Small intestine (tissue), 16 donors: ENCODE measurements at places on chromosomes 6 and 20. TPM values are rescaled to one million over a fixed set of nuclear protein-coding genes. Genes with fewer than 3 reads are reported as not detected.

- no peaks in the 10 kb centered on the region for H3K36me3 ChIP-seq
- H3K27ac ChIP-seq: no peak overlapping the region
- DNase-seq: no peak
Observed at GRCh38 chr6:161736326-161736725, 462.5 kb upstream of the AGPAT4 start.

GRCh38 chr6:16092990-16093389, 35.9 kb upstream of the MYLIP start:
- no peak overlapping the region for H3K4me3 ChIP-seq
- H3K27me3 ChIP-seq: no peaks in the 10 kb centered on the region
- no peaks in the 10 kb centered on the region for H3K36me3 ChIP-seq
- no peak for DNase-seq
- no peak overlapping the region for H3K27ac ChIP-seq

GRCh38 chr6:38503032-38503773, 136.5 kb downstream of the BTBD9 start:
- no peak for DNase-seq
- H3K27ac ChIP-seq: no peak overlapping the region
- no peak overlapping the region for H3K4me3 ChIP-seq
- peaks cover 4% of the 10 kb centered on the region for H3K4me1 ChIP-seq
- H3K36me3 ChIP-seq: no peaks in the 10 kb centered on the region
- H3K27me3 ChIP-seq: no peaks in the 10 kb centered on the region

GRCh38 chr6:131216246-131216645, 81.0 kb downstream of the AKAP7 start:
- no peak overlapping the region for H3K4me3 ChIP-seq
- no peaks in the 10 kb centered on the region for H3K27me3 ChIP-seq
- DNase-seq: peak; percentile 63
- peaks cover 2% of the 10 kb centered on the region for H3K36me3 ChIP-seq
- peaks cover 19% of the 10 kb centered on the region for H3K4me1 ChIP-seq
- no peak overlapping the region for H3K27ac ChIP-seq

- H3K4me3 ChIP-seq: no peak overlapping the region
- H3K36me3 ChIP-seq: no peaks in the 10 kb centered on the region
- no peak overlapping the region for H3K27ac ChIP-seq
- no peak for DNase-seq
Observed at GRCh38 chr20:48745330-48745729, 82.5 kb downstream of the PREX1 start.

DNA sequence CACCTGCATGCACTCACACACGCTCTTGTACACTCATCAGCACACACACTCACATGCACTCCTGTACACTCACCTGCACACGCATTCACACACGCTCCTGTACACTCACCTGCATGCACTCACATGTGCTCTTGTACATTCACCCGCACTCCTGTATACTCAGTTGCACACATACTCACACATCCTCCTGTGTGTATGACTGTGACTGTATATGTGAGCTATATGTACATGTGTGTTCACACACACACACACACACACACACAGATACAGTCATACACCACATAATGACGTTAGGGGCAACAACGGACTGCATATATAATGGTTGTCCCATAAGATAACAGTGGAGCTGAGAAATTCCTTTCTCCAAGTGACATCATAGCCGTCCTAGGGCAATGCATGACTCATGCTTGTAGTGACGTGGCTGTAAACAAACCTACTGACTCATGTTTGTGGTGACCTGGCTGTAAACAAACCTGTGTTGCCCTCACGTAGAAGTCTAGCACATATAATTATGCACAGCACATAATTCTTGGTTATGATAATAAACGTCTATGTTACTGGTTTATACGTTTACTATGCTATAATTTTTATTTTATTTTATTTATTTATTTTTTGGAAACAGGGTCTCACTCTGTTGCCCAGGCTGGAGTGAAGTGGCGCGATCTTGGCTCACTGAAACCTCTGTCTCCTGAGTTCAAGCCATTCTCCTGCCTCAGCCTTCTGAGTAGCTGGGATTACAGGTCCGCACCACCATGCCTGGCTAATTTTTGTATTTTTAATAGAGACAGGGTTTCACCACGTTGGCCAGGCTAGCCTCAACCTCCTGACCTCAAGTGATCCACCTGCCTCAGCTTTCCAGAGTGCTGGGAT, 22.8 kb upstream of the TAF4 start:
- no peak overlapping the region for H3K27ac ChIP-seq
- no peak overlapping the region for H3K4me3 ChIP-seq
- H3K36me3 ChIP-seq: no peaks in the 10 kb centered on the region
- no peaks in the 10 kb centered on the region for H3K27me3 ChIP-seq
- DNase-seq: peak; percentile 17

GRCh38 chr6:108116546-108117426, 42.2 kb upstream of the OSTM1 start:
- no peak for DNase-seq
- no peaks in the 10 kb centered on the region for H3K4me1 ChIP-seq
- H3K27me3 ChIP-seq: peaks cover 81% of the 10 kb centered on the region

GRCh38 chr6:87628881-87629280, 38.9 kb downstream of the ORC3 start:
- no peaks in the 10 kb centered on the region for H3K4me1 ChIP-seq
- no peaks in the 10 kb centered on the region for H3K27me3 ChIP-seq
- H3K36me3 ChIP-seq: peaks cover 17% of the 10 kb centered on the region
- no peak for DNase-seq

DNA sequence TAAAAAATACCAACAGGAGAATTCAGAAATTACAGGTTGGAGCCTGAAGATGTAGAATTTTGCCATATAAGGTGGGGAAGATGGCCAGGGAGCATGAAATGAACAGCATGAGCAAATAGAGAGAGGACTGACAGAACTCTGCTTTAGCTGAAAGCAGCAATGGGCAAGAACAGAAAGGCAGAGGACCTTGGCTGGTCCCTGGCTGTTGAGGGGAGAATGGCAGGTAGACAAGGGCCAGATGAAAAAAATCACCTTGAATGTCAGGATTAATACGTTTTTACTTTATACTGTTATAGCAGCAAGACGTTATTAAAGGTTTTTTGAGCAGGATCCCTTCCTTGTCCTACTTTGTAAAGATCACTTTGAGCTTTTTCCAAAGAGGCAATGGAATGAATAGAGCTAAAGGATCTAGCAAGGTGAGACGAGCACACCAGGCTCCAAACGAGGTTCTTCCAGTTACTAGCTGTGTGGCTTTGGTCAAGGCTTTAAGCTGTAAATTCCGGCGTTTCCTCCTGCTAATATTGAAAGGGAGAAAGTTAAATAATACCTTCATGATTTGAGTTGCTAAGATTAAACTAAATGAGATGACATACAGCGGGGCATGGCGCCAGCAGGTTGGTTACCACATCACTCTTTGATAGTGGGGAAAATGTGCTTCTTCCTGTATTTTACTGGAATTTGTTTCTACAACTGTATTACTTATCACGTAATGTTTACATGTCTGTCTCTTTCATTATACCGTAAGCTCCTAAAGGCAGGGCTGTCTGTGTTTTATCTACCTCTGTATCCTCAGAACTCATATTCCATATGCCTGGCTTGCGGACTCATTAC, 776 bp downstream of the PPIL1 start:
- H3K36me3 ChIP-seq: peaks cover 5% of the 10 kb centered on the region
- H3K4me3 ChIP-seq: peak overlapping the region; percentile 80
- H3K27ac ChIP-seq: no peak overlapping the region
- H3K27me3 ChIP-seq: no peaks in the 10 kb centered on the region
- DNase-seq: peak; percentile 30

GRCh38 chr6:168999392-168999791, 254.3 kb downstream of the THBS2 start:
- peak; percentile 3 for DNase-seq
- no peaks in the 10 kb centered on the region for H3K27me3 ChIP-seq
- no peaks in the 10 kb centered on the region for H3K36me3 ChIP-seq
- H3K4me1 ChIP-seq: no peaks in the 10 kb centered on the region

- H3K4me1 ChIP-seq: no peaks in the 10 kb centered on the region
- H3K27ac ChIP-seq: no peak overlapping the region
- no peaks in the 10 kb centered on the region for H3K36me3 ChIP-seq
- H3K4me3 ChIP-seq: no peak overlapping the region
- H3K27me3 ChIP-seq: peaks cover 7% of the 10 kb centered on the region
- no peak for DNase-seq
Observed at GRCh38 chr6:84771125-84771755, 6.8 kb upstream of the TBX18 start.

- H3K4me1 ChIP-seq: no peaks in the 10 kb centered on the region
- H3K27me3 ChIP-seq: no peaks in the 10 kb centered on the region
- no peaks in the 10 kb centered on the region for H3K36me3 ChIP-seq
- no peak for DNase-seq
Observed at GRCh38 chr20:62507323-62507722, 31.5 kb upstream of the GATA5 start.

DNA sequence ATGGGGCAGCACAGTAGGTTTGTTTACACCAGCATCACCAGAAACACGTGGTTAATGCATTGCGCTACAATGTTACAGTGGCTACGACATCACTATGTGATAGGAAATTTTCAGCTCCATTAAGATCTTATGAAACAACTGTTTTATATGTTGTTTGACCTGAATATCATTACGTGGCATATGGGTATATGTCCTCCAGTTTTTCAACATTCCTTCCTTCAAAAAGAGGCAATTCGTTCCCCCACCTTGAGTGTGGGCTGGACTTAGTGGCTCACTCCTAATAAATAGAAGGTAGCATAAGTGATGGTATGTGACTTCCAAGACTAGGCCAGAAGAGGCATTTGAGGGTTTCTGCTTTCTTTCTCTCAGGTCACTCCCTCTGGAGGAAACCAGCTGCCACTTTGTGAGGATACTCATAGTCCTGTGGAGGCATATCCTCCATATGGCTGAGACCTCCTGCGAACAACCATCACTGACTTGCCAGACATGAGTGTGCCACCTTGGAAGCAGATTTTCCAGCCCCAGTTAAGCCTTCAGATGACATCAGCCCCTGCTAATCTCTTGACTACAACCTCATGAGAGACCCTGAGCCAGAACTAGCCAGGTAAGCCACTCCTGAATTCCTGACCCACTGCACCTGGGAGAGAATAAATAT, 2.3 kb upstream of the TRAM2 start:
- no peaks in the 10 kb centered on the region for H3K36me3 ChIP-seq
- no peak overlapping the region for H3K4me3 ChIP-seq
- H3K4me1 ChIP-seq: peaks cover 23% of the 10 kb centered on the region
- no peak for DNase-seq
- no peaks in the 10 kb centered on the region for H3K27me3 ChIP-seq

The DNAH8 gene
- polyA plus RNA-seq: under 0.01 TPM

The ESF1 gene
- 18.9 TPM for polyA plus RNA-seq

The PAK5 gene
- polyA plus RNA-seq: 0.10 TPM

The SPTLC3 gene
- polyA plus RNA-seq: 4.3 TPM

The PLG gene
- 0.54 TPM for polyA plus RNA-seq

The GJA10 gene
- polyA plus RNA-seq: not detected

The TSBP1 gene
- not detected for polyA plus RNA-seq

The SAMD3 gene
- polyA plus RNA-seq: 2.4 TPM
